ENCODE measurements at places on chromosomes 3 and 15.

GRCh38 chr15:75695220-75695619 lies 17.4 kb downstream of the CSPG4 start:
- DNase-seq = peak; percentile 64

DNA sequence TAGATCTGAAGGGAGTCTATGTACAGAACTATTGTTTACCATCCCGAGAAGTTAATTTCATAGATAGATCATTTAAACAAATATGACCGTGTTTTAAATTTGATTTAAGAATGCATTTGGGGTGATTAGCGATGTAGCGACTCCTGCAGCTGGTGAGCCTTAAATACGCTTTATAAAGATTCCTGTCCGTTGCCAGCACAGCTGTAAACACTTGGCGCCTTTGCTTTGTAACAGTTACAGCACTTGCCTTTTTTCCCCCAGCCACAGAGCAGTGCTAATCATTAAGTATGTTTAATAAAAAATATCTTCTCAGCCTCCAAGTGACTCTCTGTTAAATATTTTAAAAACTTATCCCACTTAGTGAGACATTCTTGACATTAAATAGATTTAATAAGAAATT lies 333.8 kb downstream of the FEZF2 start:
- DNase-seq = no peak

DNA sequence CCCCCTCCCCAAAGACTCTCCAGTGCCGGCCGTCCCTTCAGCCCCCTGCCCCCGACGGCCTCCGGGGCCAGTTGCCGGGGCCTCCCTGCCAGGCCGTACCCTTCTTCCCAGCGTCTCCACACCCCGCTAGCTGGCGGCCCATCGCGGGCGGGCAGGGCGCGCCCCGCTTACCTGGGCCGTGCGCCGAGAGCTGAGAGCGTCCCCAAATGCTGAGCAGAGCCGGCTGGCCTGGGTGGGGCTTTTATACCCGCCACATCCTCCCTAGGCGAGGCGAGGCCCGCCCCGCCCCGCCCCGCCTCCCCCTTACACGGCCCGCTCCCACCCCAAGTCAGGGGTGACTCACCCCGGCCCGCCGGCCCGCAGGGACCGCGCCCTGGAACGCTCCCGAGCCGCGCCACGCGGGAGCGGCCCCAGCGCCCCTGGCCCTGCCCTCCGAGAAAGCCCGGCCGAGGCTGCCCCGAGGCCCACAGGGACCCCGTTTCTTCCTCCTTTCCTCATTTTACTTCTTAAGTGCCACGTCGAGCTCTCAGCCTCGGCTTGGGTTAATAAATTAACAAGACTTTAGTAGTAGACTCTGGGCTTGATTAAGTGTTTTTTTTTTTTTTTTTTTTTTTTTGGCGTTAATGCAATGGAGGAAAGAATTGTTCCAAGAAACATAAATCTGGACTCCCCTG lies at the start of gene ANXA2:
Gene ANXA2 (minus strand): TSS at position 215 of the 674 bp plus-strand sequence. CDS start 11,911 bp downstream, outside the sequence.
- DNase-seq = peak; percentile 94

DNA sequence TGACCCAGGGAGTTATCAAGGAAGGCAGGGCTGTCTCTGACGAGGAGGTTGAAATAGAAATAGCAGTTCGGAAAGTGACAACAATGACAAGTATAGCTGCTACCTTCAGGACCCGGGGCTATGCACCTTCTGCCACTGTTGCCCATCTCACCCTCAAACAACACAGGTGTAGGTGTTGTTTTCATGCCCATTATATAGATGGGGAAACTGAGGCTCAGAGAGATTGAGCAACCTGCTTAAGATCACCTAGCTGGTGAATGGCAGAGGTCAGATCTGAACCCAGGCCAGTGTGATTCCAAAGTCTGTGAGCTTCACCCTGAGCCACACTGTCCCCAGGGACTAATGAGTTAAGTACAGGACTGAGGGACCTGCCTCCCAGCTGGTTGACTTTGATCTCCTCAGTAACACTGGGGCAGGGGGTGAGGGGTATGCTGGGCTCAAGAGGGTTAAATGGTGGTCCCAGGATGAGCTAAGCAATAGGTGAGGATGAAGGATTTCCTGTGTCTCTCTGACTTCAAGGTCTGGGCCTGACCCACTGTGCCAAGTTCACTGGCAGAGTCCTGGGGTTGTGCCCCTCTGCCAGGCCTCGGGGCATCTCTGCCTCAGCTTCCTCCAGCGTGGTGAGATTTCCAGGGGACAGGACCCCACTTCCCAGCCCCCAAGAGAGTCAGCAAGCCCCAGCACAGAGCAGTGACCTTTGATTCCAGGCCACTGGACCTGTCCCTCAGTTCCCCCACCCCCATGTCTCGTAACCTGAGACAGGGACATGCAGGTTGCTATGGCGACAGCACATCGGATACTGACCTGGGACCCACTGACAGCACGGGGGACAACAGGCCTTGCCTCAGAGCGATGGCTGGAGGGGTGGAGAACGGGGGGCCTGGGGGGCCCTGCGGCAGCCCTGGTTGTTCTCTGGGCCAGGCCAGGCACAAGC lies 35.0 kb downstream of the ATP2B2 start:
- no peak for DNase-seq

GRCh38 chr3:111747490-111747889 lies 111.6 kb upstream of the PHLDB2 start:
- no peak for DNase-seq

GRCh38 chr3:171526869-171527268 lies 66.7 kb upstream of the TNIK start:
- no peak for DNase-seq

GRCh38 chr15:43518197-43518761 lies 871 bp downstream of the MAP1A start:
- DNase-seq = no peak

DNA sequence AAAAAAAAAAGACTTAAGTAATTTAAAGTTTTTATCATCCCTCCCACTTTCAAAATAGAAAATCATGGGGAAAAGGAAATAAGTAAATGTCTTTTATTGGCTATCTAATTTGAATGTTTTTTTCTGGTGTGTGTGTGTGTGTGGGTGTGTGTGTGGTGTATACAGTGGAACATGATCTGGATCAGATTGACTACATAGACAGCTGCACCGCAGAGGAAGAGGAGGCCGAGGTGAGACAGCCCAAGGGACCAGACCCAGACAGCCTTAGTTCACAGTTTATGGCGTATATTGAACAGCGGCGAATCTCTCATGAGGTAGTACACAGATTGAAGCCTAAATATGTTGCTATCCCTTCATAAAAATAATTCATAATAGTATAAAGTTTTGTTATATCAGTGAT lies 44.5 kb downstream of the LRCH3 start:
- DNase-seq = peak; percentile 37

GRCh38 chr15:68249058-68249713 lies 19.7 kb upstream of the CLN6 start:
- no peak for DNase-seq

DNA sequence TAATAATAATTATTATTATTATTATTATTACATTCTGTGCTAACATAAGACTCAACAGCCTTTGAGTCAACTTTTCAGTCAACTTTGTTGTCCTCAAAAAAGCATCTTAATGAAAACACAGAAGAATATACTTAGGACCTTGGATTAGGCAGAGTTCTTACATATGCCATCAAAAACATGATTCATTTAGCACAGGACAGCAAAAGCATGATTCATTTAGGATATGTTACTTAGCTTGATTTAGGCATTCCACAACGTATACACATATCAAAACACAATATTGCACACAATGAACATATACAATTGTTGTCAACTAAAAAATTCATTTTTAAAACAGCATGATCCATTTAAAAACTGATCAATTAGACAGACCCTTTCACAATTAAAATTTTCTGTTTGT lies 213.0 kb downstream of the FMN1 start:
- no peak for DNase-seq

GRCh38 chr3:109995377-109995776 lies 658.0 kb upstream of the DPPA4 start:
- no peak for DNase-seq

GRCh38 chr3:133506215-133506901 lies 67.1 kb upstream of the CDV3 start:
- peak; percentile 90 for DNase-seq

GRCh38 chr3:168470380-168470779 lies 374.7 kb upstream of the GOLIM4 start:
- DNase-seq = no peak

- DNase-seq = peak; percentile 23
These were observed 10.4 kb upstream of the RTP1 start for GRCh38 chr3:187186801-187187421.

- no peak for DNase-seq
These were observed 18.3 kb downstream of the TMEM62 start for GRCh38 chr15:43151688-43152087.
